ENCODE measurements at places on chromosomes 2 and 18.

DNA sequence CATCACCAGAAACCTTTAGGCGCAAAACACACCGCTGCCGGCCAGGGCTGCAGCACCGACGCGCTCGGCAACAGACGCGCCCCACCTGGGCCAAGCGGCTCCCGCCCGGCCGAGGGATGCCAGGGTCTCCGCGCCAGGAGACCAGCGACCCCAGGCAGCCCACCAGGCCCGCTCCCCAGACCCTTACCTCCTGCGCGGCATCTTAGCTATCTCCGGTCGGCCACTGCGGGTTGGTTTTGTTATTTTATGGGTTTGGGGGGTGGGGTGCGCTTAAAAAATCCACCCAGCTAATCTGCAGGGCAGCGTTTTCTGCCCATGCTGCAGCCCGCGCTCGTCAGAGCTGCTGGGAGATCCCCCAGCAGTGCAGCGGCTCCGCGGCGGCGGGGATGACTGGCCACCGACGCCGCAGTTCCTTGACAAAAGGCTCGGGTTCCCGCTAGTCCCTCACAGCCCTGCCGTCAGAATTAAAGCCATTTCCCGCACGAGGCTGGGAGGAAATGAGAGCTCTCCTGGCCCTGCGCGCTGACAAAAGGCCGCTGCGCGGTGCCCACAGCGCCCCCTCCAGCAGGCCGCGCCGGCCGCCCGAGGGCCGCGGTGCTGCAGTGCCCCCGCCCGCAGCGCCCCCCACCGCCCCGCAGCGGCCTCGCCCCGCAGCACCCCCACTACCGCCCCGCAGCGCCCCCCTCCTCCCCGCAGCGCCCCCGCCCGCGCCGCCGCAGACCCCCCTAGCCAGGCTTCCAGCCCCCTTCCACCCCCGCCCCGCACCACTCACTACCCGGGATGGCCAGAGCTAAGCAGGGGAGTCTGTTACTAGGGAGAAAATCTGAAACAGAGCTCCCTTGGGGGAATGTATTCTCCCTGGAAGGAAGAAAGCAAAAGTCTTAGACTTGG is at the start of gene ADD2:
Gene ADD2, minus strand, starts transcription at position 502 of the 891 bp plus-strand sequence. CDS start 61,792 bp downstream, outside the sequence.
- H3K27ac ChIP-seq = peak within 1 kb of the TSS; percentile 92
- peak within 1 kb of the TSS; percentile 67 for H3K4me3 ChIP-seq
- DNase-seq = peak; percentile 80
- peaks cover 10% of the 10 kb centered on the region for H3K4me1 ChIP-seq

- H3K27ac ChIP-seq = no peak overlapping the region
- H3K36me3 ChIP-seq = no peaks in the 10 kb centered on the region
- no peak for DNase-seq
- no peak overlapping the region for H3K4me3 ChIP-seq
Observed at GRCh38 chr2:137659616-137660015, 304.7 kb upstream of the HNMT start.

DNA sequence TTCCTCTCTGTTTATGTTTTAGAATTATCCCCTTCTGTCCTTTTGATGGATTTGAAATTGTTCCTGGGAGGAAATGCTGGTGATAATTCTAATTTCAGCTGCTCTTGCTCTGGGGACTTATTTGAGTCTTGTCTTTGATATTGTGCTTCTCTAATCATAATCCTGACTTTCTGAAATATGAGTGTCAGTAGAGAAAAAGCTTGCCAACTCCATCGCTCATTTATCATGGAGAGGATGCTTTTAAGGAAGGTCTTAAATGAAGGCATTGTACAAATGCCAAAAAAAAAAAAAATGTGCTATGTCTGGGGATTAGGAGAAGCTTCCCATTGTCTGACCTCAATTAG is 159.5 kb downstream of the NYAP2 start:
- no peak overlapping the region for H3K4me3 ChIP-seq
- no peak for DNase-seq
- no peaks in the 10 kb centered on the region for H3K27me3 ChIP-seq
- no peaks in the 10 kb centered on the region for H3K36me3 ChIP-seq
- no peaks in the 10 kb centered on the region for H3K4me1 ChIP-seq
- no peak overlapping the region for H3K27ac ChIP-seq

GRCh38 chr2:9071032-9071431 is 67.5 kb upstream of the MBOAT2 start:
- no peak for DNase-seq
- no peak overlapping the region for H3K4me3 ChIP-seq
- peaks cover 16% of the 10 kb centered on the region for H3K27me3 ChIP-seq
- H3K4me1 ChIP-seq = peaks cover 3% of the 10 kb centered on the region
- no peak overlapping the region for H3K27ac ChIP-seq
- no peaks in the 10 kb centered on the region for H3K36me3 ChIP-seq

- 0 out of 2 replicates have a peak within 1 kb of the TSS, but pooled peaks have one; percentile 23 for H3K27ac ChIP-seq
- peaks cover 12% of the 10 kb centered on the region for H3K27me3 ChIP-seq
- no peaks in the 10 kb centered on the region for H3K36me3 ChIP-seq
- peak within 1 kb of the TSS; percentile 85 for H3K4me3 ChIP-seq
Observed at GRCh38 chr2:240997856-240998705, at the start of gene SNED1. SNED1 (plus strand) TSS chr2:240998618; CDS start chr2:240998838, 220 bp downstream.
